ENCODE measurements at places on chromosomes 12 and 14.

GRCh38 chr14:84036840-84037239, 1493.1 kb upstream of the FLRT2 start:
- H3K27ac ChIP-seq: no peak overlapping the region
- H3K36me3 ChIP-seq: no peaks in the 10 kb centered on the region
- no peaks in the 10 kb centered on the region for H3K4me1 ChIP-seq
- H3K27me3 ChIP-seq: no peaks in the 10 kb centered on the region

DNA sequence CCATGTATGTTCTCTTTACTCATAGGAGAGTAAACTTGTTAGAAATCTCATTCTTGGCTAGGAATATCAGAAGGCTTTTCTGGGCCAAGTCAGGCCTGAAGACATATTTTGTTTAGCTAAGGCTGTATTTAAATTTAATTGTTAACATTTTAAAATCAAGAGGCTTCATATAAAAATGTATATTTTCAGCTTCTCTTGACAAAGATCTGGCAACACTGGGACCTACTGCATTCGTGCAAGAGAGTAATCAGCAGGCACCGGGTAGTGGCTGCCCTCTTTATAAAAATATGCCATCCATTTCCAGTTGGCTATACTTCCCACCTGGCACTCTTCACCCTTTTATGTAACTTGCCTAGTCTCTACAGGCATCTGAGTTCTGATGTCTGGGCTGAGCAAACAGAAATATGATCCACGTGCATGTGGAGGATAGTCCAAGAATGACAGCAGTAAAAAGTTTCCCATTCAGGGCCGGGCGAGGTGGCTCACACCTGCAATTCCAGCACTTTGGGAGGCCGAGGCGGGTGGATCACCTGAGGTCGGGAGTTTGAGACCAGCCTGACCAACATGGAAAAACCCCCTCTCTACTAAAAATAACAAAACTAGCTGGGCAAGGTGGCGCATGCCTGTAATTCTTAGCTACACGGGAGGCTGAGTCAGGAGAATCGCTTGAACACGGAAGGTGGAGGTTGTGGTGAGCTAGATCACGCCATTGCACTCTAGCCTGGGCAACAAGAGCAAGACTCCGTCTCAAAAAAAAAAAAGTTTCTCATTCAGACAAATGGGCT, 2.0 kb upstream of the SOS2 start:
- H3K4me3 ChIP-seq: no peak overlapping the region
- H3K27me3 ChIP-seq: no peaks in the 10 kb centered on the region
- no peak overlapping the region for H3K27ac ChIP-seq
- DNase-seq: no peak
- H3K4me1 ChIP-seq: peaks cover 22% of the 10 kb centered on the region

DNA sequence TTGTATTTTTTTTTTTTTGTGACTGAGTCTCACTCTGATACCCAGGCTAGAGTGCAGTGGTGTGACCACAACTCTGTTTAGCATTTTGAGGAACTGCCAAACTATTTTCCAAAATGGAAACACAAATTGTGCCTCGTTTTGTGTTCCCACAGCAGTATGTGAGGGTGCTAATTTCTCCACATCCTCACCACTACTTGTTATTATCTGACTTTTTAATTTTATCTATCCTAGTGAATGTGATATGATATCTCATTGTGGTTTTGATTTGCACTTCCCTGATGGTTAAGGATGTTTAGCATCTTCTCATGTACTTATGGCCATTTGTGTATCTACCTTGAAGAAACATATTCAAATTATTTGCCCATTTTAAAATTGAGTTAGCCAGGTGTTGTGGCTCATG, 62.4 kb downstream of the SRGAP1 start:
- peaks cover 4% of the 10 kb centered on the region for H3K27me3 ChIP-seq
- no peak for DNase-seq
- no peaks in the 10 kb centered on the region for H3K36me3 ChIP-seq
- H3K27ac ChIP-seq: no peak overlapping the region
- no peaks in the 10 kb centered on the region for H3K4me1 ChIP-seq
- no peak overlapping the region for H3K4me3 ChIP-seq

- H3K27me3 ChIP-seq: peaks cover 19% of the 10 kb centered on the region
- H3K36me3 ChIP-seq: no peaks in the 10 kb centered on the region
- no peak overlapping the region for H3K4me3 ChIP-seq
- no peak for DNase-seq
- H3K27ac ChIP-seq: no peak overlapping the region
Measured at GRCh38 chr12:53798575-53798974, 46.8 kb upstream of the CISTR start.

- peaks cover 9% of the 10 kb centered on the region for H3K4me1 ChIP-seq
- H3K27me3 ChIP-seq: no peaks in the 10 kb centered on the region
- no peak overlapping the region for H3K4me3 ChIP-seq
Measured at GRCh38 chr14:100398044-100398443, 74.9 kb downstream of the SLC25A47 start.

DNA sequence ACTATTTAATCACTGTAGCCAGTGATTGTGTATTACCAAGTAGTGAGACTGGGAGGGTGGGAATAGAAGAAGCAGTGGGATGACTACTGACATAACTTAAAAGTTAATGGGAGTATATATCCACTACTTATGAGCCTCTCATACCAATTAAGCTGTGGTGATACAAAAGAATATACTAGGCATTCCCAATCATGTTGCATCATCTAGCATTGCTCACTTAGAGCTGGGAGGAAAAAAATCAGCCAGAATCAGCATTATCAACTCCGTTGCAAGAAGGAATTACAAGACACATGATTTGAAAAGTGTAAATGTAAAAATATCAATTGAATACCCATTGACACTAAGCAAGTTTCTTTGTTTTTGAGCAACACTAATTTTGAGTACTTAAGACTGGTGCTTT, 745 bp upstream of the PPP1R36 start:
- no peak overlapping the region for H3K27ac ChIP-seq
- H3K4me3 ChIP-seq: peak overlapping the region; percentile 64
- peaks cover 8% of the 10 kb centered on the region for H3K27me3 ChIP-seq
- peaks cover 8% of the 10 kb centered on the region for H3K4me1 ChIP-seq

DNA sequence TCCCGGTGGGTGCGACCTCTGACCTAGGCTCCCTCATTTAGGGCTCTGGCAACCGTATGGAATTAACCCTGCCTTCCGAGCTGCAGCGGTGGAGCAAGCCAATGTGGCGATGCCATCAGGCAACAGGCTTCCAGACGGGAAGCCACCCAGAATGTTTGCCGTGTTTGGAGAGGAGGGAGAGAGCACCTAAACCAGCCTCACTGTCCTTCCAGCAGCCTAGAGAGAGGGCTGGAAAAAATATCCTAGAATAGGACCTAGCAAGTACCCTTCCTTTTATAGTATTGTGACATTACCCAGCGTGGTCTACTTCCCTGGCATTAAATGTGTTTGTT, 287 bp upstream of the SLC2A13 start:
- no peaks in the 10 kb centered on the region for H3K36me3 ChIP-seq
- no peak overlapping the region for H3K27ac ChIP-seq
- H3K4me1 ChIP-seq: peaks cover 20% of the 10 kb centered on the region
- peak overlapping the region; percentile 76 for H3K4me3 ChIP-seq

- no peaks in the 10 kb centered on the region for H3K27me3 ChIP-seq
- no peaks in the 10 kb centered on the region for H3K36me3 ChIP-seq
- H3K27ac ChIP-seq: peak overlapping the region; percentile 89
- peaks cover 34% of the 10 kb centered on the region for H3K4me1 ChIP-seq
Measured at GRCh38 chr14:22812744-22813143, 2.5 kb downstream of the SLC7A7 start.

- H3K27me3 ChIP-seq: peaks cover 7% of the 10 kb centered on the region
- H3K27ac ChIP-seq: no peak within 1 kb of the TSS
- H3K4me1 ChIP-seq: no peaks in the 10 kb centered on the region
- H3K4me3 ChIP-seq: no peak within 1 kb of the TSS
- H3K36me3 ChIP-seq: no peaks in the 10 kb centered on the region
Measured at GRCh38 chr14:76826122-76826521, at the start of gene LRRC74A. LRRC74A (plus strand) TSS chr14:76826408; CDS start chr14:76826698, 290 bp downstream.

DNA sequence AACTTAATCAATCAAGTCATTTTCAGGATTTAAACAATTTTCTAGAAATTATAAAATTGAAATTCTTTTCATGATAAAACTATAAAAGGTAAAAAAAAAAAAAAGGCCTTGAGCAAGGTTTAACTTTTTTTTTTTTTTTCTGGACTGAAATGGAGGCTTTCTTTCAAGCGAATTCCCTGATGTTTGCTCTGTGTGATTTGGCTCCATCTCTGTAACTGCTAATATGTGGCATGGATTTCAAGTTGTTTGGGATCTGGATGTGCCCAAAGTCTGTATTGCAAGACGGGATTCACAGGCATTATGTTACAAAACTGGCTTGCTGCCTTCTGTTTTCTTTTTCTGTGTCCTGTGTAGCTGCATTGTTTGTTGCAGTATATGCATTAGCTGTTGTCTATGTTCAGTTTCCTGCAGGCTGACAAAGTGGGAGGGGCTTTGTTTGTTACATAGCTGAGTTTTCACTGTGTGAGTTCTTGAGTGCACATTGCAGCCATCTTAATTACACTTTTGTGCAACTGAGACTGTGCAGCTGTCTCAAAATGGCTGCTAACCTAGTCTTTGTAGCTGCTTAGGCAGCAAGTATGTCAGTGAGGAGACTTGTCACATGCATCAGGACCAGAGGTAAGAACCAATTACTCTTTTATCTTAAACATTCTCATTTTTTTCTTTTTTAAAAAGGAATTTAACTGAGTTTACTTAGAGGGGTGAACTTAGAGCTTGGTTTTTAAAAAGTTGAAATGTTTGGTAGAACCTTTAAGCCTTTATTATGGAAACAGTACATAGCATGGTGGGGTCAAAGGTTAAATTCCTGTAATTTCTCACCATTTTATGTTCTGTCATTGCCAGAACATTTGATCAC, 19.5 kb downstream of the ATF7IP start:
- DNase-seq: peak; percentile 36
- peak overlapping the region; percentile 69 for H3K4me3 ChIP-seq
- H3K27me3 ChIP-seq: no peaks in the 10 kb centered on the region
- H3K4me1 ChIP-seq: peaks cover 29% of the 10 kb centered on the region

- peaks cover 2% of the 10 kb centered on the region for H3K27me3 ChIP-seq
- DNase-seq: no peak
- no peaks in the 10 kb centered on the region for H3K4me1 ChIP-seq
- H3K4me3 ChIP-seq: no peak overlapping the region
Measured at GRCh38 chr12:118544569-118544968, 168.2 kb downstream of the SUDS3 start.

DNA sequence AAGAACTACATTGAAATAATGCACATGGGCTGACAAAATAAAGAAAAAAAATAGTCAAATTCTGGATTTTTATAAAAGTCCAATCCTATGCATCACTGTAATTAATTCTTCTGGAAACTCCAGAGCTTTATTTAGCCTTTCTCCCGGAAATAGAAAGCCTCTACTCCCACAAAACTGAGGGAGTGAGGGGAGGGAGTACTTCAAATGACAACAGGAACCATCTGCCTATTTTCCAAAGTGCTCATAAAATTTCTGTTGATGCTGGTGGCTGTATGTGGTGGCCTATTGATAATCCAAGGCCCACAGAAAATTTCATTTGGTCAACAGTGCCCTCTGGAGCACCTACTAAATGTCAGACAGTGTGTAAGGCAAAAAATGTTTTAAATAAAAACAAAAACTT, 64.6 kb downstream of the KIF21A start:
- no peak overlapping the region for H3K4me3 ChIP-seq
- no peaks in the 10 kb centered on the region for H3K27me3 ChIP-seq
- no peaks in the 10 kb centered on the region for H3K4me1 ChIP-seq
- no peak for DNase-seq
- no peaks in the 10 kb centered on the region for H3K36me3 ChIP-seq

- peak; percentile 22 for DNase-seq
- H3K27ac ChIP-seq: no peak overlapping the region
- H3K4me1 ChIP-seq: no peaks in the 10 kb centered on the region
- H3K4me3 ChIP-seq: no peak overlapping the region
- H3K36me3 ChIP-seq: no peaks in the 10 kb centered on the region
Measured at GRCh38 chr12:41277100-41277945, 89.2 kb downstream of the PDZRN4 start.

GRCh38 chr12:67754933-67755697, 106.6 kb downstream of the DYRK2 start:
- H3K27me3 ChIP-seq: no peaks in the 10 kb centered on the region
- H3K4me1 ChIP-seq: peaks cover 33% of the 10 kb centered on the region
- no peak overlapping the region for H3K27ac ChIP-seq
- no peak for DNase-seq

DNA sequence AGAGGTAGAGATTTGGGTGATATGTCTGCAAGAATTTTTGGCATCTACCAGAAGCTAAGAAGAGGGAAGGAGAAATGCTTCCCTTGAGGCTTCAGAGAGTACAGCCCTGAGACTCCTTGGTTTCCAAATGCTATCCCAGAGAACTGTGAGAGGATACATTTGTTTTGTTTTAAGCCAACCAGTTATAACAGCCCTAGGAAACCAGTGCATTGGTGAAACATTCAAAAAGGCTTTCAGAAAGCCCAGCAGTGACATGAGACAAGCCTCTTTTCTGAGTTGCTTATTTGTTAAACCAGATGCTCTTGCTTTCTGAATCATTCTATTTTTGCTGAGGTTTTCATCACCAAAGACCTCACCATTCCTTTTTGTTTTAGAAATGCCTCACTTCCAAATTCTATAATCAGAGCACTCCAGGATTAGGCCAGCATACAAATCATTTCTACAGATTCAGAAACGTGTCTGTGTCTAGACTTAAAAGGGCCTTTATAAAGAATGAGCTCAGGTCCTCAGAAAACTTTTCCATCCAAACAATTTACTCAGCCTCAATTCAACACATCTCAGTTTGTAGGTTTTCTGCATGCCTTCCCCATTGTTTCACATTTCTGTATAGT, 1617.8 kb upstream of the FLRT2 start:
- H3K27ac ChIP-seq: no peak overlapping the region
- no peaks in the 10 kb centered on the region for H3K27me3 ChIP-seq
- DNase-seq: no peak

- H3K36me3 ChIP-seq: peaks cover 32% of the 10 kb centered on the region
- no peak overlapping the region for H3K4me3 ChIP-seq
- peaks cover 31% of the 10 kb centered on the region for H3K4me1 ChIP-seq
- H3K27me3 ChIP-seq: no peaks in the 10 kb centered on the region
- H3K27ac ChIP-seq: peak overlapping the region; percentile 74
Measured at GRCh38 chr12:94305130-94305957, 154.3 kb downstream of the CEP83 start.

DNA sequence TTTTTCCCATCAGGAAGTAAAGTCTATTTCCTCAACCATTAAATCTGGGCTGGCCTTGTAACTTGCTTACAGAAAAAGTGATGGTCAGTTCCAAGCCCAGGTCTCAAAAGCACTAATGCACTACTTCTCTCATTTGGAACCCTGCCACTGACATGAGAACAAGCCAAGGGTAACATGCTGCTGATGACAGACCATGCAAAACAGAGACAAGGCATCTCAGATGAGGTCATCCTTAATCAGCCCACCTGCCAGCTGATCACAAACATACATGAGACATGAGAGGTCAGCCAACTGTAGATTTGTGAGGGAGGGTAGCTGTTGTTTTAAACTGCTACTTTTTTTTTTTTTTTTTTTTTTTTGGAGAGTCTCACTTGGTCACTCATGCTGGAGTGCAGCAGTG, 16.2 kb downstream of the TWF1 start:
- H3K4me1 ChIP-seq: peaks cover 2% of the 10 kb centered on the region
- no peak for DNase-seq
- no peak overlapping the region for H3K27ac ChIP-seq

GRCh38 chr12:65490250-65490649, 211.8 kb downstream of the MSRB3 start:
- H3K4me3 ChIP-seq: no peak overlapping the region
- no peaks in the 10 kb centered on the region for H3K4me1 ChIP-seq
- no peak for DNase-seq
